ENCODE measurements at places on chromosomes 4 and X.
A peak's percentile ranks its signal among the peaks of the same experiment; 100 is the strongest.

- no peak for DNase-seq
Observed at GRCh38 chr4:16713271-16713670, 185.2 kb downstream of the LDB2 start.

- no peak for DNase-seq
Observed at GRCh38 chr4:134174271-134174670, 27.3 kb downstream of the PABPC4L start.

GRCh38 chrX:1159548-1159947 lies 52.9 kb downstream of the CRLF2 start:
- DNase-seq: no peak

GRCh38 chr4:70749313-70749712 lies 27.5 kb downstream of the RUFY3 start:
- DNase-seq: no peak

GRCh38 chrX:55111578-55112254 lies 22.9 kb downstream of the PAGE2 start:
- DNase-seq: no peak

DNA sequence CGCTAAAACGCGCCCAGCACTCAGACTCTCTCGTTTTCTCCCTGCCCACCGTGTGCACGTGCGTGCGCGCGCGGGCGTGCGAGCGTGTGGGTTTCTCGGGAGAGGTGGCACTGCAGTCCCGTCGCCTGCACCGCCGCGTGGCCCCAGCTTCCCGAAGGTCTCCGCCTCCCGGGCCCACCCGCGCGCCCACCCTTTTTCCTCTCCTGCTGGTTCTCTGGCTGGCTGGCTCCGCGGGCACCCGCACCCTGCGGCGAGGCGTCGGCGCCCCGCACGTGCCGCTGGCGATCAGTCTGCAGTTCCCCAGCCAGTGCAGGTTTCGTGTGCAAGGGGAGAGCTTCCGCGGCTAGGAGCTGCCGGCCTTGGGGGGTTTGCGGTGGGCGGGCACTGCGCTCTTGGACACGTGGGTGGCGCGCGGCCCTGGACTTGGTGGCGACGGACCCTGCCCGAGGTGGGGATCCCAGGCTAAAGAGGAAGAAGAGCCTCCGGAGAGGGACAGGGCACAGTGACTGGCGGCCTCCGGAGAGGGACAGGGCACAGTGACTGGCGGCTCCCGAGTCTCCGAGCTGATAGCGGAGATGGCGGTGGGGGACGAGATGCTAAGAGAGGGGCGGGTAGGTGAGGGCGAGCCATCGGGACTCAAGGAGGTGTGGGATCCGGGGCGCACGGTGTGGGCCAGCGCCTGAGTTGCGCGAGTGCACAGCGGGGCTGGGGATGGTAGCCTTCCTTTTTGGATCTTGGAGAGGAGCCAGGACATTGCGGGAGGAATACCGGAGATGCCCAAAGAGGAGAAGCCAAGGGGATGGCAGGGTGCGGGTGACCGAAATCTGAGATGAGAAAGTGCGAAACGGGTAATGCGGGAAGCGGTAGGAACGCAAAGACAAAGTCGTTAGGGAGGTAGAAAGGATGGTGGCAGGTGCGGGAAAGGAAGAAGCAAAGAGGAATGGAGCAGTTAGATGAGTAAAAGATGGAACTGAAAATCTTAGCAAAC lies at the start of gene FAM184B:
Gene FAM184B, minus strand, starts transcription at position 322 of the 988 bp plus-strand sequence. CDS start 322 bp downstream, outside the sequence.
- peak; percentile 16 for DNase-seq

DNA sequence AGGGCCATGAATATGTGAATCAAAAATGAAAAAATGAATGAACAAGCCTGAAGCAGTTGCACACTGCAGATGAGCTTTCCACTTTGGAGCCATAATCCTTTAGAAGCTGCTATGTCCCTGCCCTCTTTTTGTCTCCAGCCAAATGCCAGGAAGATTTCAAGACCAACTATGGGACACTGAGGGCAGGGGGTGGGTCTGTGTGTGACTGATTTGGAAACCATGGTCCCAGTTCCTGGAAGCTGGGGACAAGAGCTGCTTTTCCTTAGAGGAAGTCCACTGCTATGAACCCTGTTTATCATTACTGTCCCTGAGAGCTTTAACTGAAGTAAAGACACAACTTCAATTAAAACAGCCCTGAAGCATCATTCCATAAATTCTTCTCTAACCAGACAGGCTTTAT lies 153.9 kb upstream of the GPC4 start:
- DNase-seq: no peak

DNA sequence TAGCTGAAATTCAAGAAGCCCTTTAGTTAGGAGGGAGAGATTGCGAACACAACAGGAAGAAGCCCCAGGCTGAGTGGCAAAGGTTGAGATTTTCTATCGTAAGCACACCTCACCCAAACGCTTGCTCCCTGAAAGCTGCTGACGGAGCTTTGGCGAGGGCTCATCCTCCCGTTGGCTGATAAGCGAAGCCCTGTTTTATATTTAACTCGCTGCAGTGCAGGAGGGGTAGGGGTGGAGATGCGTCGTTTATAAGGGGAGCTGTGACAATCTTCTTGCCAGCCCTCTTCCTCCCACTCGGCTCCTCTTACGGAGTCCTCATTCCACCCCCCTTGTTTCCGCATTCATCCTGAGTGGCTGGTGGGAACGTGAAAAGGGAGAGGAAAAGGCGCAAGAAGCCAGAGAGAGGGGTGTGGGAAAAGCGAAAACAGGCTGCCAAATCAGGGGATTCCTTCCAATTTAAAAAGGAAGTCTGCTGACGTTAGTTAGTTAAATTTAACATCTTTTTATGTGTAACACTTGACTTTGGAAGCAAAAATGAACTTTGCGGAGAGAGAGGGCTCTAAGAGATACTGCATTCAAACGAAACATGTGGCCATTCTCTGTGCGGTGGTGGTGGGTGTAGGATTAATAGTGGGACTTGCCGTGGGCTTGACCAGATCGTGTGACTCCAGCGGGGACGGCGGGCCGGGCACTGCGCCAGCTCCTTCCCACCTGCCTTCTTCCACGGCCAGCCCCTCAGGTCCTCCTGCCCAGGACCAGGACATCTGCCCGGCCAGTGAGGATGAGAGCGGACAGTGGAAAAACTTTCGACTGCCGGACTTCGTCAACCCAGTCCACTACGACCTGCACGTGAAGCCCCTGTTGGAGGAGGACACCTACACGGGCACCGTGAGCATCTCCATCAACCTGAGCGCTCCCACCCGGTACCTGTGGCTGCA lies at the start of gene ENPEP:
Gene ENPEP, plus strand, starts transcription at position 275 of the 938 bp plus-strand sequence. Its CDS starts 260 bp downstream, at position 535.
- DNase-seq: no peak

GRCh38 chr4:12595986-12596385 lies 888.2 kb downstream of the RAB28 start:
- DNase-seq: no peak

- no peak for DNase-seq
Observed at GRCh38 chr4:139951021-139951420, 203.0 kb downstream of the MAML3 start.

DNA sequence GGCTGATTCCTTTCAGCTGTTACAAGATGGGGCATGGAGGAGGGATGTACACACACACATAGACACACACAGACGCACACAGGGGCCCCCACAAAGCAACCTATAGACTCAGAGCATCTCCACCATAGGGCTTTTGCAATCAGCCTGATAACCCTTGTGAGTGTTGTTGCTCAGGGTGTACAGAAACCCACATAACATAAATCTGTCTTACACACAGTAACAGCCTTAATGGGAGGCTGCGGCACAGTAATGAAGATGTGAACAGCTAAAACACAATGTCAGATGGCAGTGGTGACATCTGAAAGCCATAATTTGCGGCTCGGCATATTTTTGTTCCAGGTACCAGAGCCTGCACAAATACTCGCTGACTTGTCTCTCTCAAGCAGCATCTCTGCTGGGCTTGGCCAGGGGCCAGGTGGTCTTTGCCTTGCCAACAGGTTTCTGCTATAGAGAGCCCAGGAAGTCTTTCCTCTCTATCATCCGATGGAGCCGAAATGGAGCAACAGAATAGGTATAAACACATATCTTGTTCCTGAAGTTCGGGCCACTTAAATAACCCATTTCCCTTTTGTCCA lies 357.2 kb upstream of the GATB start:
- no peak for DNase-seq

GRCh38 chrX:118751950-118752783 lies 24.8 kb downstream of the IL13RA1 start:
- no peak for DNase-seq

GRCh38 chrX:136866337-136867095 lies 14.0 kb downstream of the RBMX start:
- DNase-seq: no peak

GRCh38 chr4:81974523-81974922 lies 399.3 kb downstream of the HNRNPD start:
- DNase-seq: no peak

DNA sequence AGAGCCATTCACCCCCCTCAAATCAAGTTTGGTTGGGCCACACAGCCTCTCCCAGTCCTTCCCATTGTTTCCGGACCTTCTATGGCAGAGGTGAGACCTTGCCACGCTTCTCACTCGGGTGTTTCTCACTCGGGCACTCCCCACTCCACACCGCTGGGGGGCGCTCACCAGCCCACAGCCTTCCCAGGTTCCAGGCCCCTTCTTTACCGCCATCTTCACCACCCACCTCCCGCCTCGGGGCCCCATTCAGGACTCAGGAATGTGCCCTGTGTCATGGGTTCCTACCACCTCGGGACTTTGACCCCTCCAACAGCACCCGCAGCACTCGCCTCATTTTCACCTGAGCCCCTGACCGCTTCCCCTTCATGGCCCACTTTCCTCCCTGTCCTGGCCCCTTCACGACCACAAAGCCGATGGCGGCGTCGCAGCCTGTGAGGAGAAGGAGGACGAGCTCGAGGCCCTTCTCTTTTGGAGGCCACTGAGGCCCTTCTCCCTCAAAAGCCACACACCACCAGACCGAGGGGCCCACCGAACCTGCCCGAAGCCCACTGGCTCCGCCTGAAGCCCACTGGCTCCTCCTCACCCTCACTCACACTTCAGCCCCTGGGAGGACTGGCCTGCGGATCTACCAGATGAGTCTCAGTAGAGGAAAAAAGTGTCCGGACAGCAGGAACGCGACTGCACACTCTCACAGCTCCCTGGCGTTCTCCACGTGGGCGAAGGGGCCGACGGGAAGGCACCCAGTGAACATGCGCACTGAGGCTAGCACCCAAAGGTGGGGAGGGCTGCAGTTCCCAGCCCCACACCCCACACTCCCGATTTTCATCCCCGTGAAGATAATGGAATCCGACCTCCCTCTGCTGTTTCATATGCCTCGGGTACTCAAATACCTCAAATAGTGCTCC lies at the start of gene PAGE1:
Gene PAGE1, minus strand, starts transcription at position 709 of the 905 bp plus-strand sequence. CDS start 1,214 bp downstream, outside the sequence.
- no peak for DNase-seq

DNA sequence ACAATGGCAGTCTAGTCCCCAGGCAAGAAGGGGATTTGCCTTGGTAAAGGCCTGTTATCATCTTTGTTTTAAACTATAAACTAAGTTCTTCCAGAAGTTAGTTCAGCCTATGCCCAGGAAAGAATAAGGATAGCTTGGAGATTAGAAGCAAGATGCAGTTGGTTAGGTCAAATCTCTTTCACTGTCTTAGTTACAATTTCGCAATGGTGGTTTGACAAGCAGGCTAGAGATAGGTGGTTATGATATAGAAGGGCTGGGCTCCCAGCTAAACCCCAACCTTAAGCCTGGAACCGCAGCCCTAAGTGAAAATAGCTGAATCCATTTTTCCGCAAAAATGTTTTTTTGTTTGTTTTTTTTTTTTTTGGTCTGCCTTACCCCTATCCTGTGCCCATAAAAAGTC lies 41.8 kb upstream of the NEIL3 start:
- no peak for DNase-seq

DNA sequence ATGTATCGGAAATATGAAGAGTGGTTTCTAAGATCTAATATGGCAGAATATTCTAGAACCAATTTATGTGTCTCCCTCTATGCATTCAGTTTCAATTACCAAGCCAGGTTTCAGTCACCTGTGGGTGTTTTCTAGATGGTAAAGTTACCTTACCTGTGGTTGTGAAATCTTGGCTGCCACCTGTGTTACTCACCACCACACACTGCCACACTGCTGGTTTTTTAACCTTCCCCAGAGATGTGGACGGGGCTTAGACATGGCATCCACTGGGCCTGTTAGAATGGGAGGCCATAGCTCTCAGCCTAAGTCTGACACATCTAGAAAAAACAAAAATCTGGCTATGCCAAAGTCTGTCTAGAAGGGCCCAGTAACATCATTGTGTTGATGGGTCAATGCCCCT lies 896.5 kb upstream of the PABPC4L start:
- DNase-seq: no peak

DNA sequence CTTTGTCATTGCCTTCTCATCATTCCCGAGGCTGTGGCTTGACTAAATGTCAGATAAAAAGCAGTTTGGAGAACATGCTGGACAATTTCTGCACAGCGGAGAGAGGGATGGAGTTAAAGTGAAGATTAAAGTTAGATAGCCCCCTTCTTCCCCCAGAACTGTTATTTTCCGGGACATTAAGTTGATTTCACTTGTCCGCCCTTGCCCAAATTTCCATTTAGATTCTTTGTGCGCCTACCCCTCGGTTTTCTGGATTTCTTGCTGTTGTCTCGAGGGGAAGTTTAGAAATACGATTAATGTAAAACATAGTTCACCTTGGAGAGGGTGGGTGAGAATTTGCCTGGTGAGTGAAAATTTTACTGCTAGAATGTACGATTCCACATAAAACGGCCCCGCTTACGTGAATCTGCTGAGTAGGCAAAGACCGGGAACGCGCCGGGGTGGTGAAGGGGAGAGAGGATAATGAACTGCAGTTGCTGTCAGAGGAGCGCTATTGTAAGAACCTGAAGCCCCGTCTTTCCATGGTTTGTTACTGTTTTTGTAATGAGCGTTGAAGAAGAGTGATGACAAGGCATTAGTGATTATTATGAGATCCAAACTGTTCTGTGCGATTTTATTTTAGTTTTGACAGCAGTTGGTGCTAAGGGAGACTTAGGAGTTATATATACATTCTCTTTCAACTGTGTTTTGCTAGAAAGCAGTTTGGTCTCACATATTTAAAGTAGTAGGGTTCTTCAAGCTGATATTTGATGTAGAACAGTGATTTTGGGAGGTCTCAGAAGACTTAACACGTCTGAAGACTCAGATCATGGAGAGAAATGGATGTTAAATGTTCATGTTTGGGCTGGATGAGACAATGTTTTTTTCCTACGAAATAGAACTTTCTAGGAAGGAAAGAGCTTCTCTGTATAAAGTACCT lies 73.0 kb downstream of the AFF1 start:
- DNase-seq: peak; percentile 33

DNA sequence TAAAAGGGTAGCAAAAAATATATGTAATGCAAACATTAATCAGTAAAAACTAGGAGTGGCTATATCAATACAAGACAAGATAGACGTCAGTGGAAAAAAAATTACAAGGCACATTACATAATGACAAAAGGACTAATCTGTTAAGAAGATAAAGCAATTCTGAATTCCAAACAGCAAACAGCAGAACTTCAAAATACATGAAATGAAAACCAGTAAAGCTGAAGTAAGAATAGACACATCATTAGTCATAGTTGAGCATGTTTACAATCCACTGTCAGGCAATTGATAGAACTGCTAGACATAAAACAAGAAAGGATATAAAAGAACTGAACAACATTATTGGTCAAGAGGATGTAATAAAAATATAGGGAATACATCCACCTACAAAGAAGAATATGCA lies 12.2 kb downstream of the SULT1B1 start:
- no peak for DNase-seq

- no peak for DNase-seq
Observed at GRCh38 chr4:142811034-142811433, 35.1 kb downstream of the INPP4B start.

All from activated CD8-positive, alpha-beta memory T cell treated with anti-CD3 and anti-CD28 coated beads, Interleukin-2, amount 50 U/mL, for 4 hours (primary cell).